ENCODE measurements at places on chromosomes 7 and 10. TPM values are rescaled to one million over a fixed set of nuclear protein-coding genes. Genes with fewer than 3 reads are reported as not detected.

DNA sequence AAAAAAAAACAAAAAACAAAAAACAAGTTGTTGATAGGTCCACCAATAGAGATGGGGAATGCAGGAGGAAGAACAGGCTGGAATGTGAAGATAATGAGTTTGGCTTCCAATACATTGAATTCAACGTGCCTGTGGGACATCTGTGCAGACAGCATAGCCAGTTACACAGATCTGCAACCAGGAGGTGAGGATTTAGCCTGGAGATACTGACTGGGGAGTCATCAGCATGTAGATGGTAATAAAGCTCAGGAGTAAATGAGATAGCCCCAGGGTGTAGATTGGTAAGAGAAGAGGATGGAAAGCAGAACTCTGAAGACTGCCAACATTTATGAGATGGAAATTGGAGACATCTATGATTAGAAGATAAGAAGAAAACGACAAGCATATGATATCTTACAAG, 4.7 kb upstream of the TRIM8 start:
- DNase-seq: no peak

GRCh38 chr10:89271532-89271931, 20.0 kb upstream of the LIPA start:
- no peak for DNase-seq

- no peak for DNase-seq
Observed at GRCh38 chr10:85993840-85994507, 372.6 kb downstream of the GRID1 start.

- DNase-seq: no peak
Observed at GRCh38 chr10:85673270-85673669, 693.3 kb downstream of the GRID1 start.

DNA sequence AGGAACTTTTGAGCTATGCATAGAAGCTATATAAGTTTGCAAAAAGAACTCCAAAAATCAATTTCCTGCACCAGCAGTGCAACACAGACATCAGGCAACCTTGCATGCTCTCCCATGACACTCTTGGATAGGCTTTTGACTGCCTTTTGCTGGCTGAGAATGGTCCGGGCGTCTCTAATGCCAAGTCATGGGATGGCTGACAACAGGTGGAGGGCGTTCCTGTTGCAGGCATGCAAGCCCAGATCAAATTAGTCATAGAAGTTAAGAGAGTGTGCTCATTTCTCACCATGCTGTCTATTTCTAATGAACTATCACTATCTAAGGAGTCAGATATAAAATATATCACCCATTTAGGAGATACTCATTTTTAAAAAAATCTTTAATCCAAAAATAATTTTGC, 8.4 kb downstream of the PLCE1 start:
- no peak for DNase-seq

Gene TMEM184A
- 2.3 TPM for polyA plus RNA-seq

Gene CCNJ
- 13.3 TPM for polyA plus RNA-seq
